Kidney (tissue), 22 donors: ENCODE measurements at places on chromosomes 11 and 22.

GRCh38 chr22:39806109-39806508 is 87.5 kb downstream of the ENTHD1 start:
- DNase-seq: no peak

GRCh38 chr11:118789501-118790356 is 1.2 kb downstream of the DDX6 start:
- DNase-seq: peak; percentile 80

GRCh38 chr22:35540595-35541253 is at the start of gene RASD2:
RASD2 (plus strand) TSS chr22:35540831; CDS start chr22:35546810, 5,979 bp downstream.
- peak; percentile 66 for DNase-seq

DNA sequence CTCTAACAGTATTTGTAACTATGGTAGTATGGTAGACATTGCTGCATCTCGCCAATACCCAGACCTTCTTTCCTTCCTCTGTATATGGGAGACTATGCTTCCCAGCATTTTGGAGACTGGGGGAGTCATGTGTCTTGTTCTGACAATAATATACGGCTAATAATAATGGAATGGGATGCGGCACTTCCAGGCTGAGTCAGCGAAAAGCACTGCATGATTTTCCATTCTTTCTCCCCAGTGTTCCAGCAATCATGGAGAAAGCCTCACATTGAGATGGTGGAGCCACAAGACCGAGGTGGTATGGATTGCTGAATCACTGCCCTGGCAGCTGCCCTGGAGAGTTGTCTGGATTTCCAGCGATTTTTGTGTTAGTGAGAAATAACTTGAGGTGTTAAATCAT is 77.1 kb upstream of the FIBIN start:
- DNase-seq: no peak

GRCh38 chr11:124474079-124474478 is 28.6 kb upstream of the OR8B8 start:
- no peak for DNase-seq

GRCh38 chr22:18068381-18068988 is 9.3 kb upstream of the PEX26 start:
- no peak for DNase-seq

DNA sequence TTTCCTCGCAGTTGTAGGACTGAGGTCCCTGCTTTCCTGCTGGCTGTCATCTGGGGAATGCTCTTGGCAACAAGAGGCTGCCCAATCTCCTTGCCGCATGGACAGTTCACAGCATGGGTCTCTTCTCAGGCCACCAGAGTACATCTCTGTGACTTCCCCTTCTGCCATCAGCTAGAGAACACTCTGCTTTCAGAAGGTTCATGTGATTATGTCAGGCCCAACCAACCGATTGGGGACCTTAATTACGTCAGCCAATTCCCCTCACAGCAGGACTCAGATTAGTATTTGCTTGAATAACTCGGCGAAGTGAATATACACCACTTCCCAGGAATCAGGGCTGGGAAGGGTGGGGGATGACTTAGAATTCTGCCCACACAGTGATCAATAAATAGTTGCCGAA is 61.9 kb upstream of the CSNK2A3 start:
- no peak for DNase-seq

- DNase-seq: no peak
Observed at GRCh38 chr22:24186892-24187670, 5.8 kb downstream of the SUSD2 start.

DNA sequence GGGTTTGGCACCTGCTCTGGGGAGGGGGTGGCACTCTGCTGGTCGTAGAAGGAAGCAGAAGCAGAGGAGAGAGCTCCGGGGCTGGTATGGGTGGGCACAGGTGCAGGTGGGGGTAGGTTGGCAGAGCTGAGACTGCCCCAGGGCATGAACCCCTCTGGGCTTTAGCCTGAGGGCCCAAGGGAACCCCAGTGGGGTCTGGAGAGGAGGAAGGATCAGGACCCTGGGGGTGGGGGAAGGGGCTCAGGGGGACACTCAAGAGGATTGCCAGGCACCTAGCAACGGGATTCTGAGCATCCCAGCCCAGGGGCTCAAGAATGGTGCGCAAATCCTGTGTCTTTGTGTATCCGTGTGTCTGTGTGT is 6.3 kb downstream of the ALDH3B2 start:
- DNase-seq: no peak

GRCh38 chr22:49488943-49489342 is 338.7 kb downstream of the BRD1 start:
- no peak for DNase-seq

GRCh38 chr22:17190702-17191101 is 28.5 kb downstream of the ADA2 start:
- DNase-seq: no peak

GRCh38 chr11:23453522-23453921 is 593.2 kb upstream of the CCDC179 start:
- no peak for DNase-seq

DNA sequence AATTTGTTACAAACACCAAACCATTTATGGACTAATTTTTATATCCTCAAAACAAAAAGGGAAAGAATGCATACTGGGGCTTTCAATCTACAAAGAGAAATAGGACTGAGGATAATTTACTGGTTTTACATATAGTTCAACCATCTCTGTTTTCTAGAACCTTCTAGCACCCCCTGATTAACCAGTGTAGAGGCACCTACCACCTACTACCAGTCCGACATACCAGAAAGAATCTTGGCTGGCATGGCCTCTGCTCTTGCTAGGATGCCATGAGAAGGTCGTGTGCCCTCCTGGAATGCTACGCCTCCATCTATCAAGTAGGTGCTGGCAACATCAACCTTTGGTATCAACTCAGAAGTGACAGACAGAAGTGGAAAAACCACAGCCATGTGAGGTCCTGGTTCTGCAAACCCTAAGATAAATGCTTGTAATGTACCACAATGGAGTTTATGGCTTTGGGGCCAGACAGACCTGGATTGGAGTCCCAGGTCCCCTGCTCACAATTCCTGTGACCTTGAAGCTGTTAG is 28.2 kb downstream of the MYH9 start:
- no peak for DNase-seq
